ENCODE measurements at places on chromosomes 3 and 15. TPM values are rescaled to one million over a fixed set of nuclear protein-coding genes. Genes with fewer than 3 reads are reported as not detected.

The CFAP100 gene
- total RNA-seq: not detected

The IREB2 gene
- total RNA-seq: 6.5 TPM

The RUVBL1 gene
- 94.9 TPM for total RNA-seq

The UACA gene
- total RNA-seq: 26.7 TPM

The FBXW12 gene
- total RNA-seq: not detected

The SMAD6 gene
- 19.9 TPM for total RNA-seq

The LRRC34 gene
- total RNA-seq: 3.8 TPM

The KNL1 gene
- 33.8 TPM for total RNA-seq

The SEMA3G gene
- 0.77 TPM for total RNA-seq

The PAK6 gene
- total RNA-seq: 30.4 TPM

The KLF15 gene
- total RNA-seq: 0.12 TPM

The SLC30A4 gene
- 1.4 TPM for total RNA-seq

The SPINT1 gene
- total RNA-seq: 177 TPM

The KNG1 gene
- total RNA-seq: not detected

The AADACL2 gene
- not detected for total RNA-seq

The C3orf49 gene
- not detected for total RNA-seq

The ECE2 gene
- not detected for total RNA-seq

The ARHGAP31 gene
- total RNA-seq: 7.8 TPM

The NUDT16 gene
- 7.9 TPM for total RNA-seq

The WDR93 gene
- 0.22 TPM for total RNA-seq

The GDPGP1 gene
- total RNA-seq: 6.6 TPM

The DGKG gene
- total RNA-seq: 2.5 TPM

The GALNT15 gene
- not detected for total RNA-seq

The LSAMP gene
- not detected for total RNA-seq

The ARRDC4 gene
- 7.1 TPM for total RNA-seq

The CCR9 gene
- not detected for total RNA-seq

The CCDC54 gene
- total RNA-seq: not detected

The EXD1 gene
- not detected for total RNA-seq

The INKA1 gene
- total RNA-seq: 1.3 TPM

The GPR15 gene
- not detected for total RNA-seq

The GOLGA6D gene
- total RNA-seq: not detected

The PLA2G4E gene
- not detected for total RNA-seq

The GP9 gene
- not detected for total RNA-seq

The TMEM207 gene
- total RNA-seq: not detected

The PRR20G gene
- total RNA-seq: not detected

The PIK3CB gene
- 15.7 TPM for total RNA-seq

The CSPG4 gene
- 2.9 TPM for total RNA-seq

The ZDHHC23 gene
- total RNA-seq: 7.1 TPM

The COL6A5 gene
- not detected for total RNA-seq

The EFCC1 gene
- total RNA-seq: not detected

The CLDN16 gene
- not detected for total RNA-seq

The ZNF106 gene
- total RNA-seq: 26.8 TPM

The GPR156 gene
- 5.1 TPM for total RNA-seq

The C3orf22 gene
- not detected for total RNA-seq

The RETNLB gene
- not detected for total RNA-seq

The SYNM gene
- 9.9 TPM for total RNA-seq

The SPPL2A gene
- 34.4 TPM for total RNA-seq

All from PC-3 (cell line).